Stimulated activated CD4-positive, alpha-beta T cell treated with anti-CD3 and anti-CD28 coated beads, Interleukin-12 subunit alpha, Interleukin-12 subunit beta, amount 100 ng/mL, for 24 hours (primary cell): ENCODE measurements at places on chromosomes 11 and 22.

- no peak for DNase-seq
These were observed 3.4 kb upstream of the KCTD17 start for GRCh38 chr22:37048133-37048532.

DNA sequence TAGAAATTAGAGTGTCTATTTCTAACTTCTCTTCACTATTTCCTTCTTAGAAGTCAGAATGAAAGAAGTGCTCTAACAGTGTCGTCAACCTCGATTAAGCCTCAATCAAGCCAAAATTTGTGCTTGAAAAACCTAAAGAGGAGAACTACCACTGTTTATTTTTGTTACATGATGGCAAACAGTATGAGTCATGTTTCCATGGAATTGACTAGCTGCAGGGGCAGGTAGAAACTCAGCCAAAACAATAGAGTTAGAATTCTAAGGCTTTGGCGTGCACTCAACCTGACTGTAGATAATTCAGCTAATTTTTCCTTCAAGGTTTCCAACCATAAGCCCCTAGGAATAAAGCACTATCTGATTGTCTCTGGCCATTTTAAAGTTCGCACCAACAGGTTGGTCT lies 415.9 kb downstream of the ETS1 start:
- DNase-seq, result no peak

GRCh38 chr11:116994195-116994594 lies 104.0 kb downstream of the SIK3 start:
- DNase-seq, result no peak

GRCh38 chr11:1122664-1123002 lies 35.1 kb upstream of the MUC5AC start:
- DNase-seq, result no peak

DNA sequence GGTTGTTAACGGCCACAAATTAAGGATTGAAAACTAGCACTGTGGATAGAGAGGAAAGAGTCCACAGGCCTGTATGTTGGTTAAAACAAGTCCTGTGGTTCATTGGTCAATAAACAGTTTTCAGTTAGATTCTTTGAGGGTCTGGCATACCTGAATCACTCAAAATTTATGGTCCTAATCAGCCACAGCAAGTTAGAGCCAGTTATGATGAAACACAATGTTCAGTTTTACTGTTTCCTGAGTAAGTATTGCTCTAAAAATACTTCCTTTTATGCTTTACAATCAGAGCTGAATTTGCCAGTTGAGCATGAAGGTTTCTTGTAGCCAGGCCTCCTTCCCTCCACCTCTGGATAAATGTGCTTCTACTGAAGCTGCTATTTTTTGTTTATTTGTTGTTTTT lies 12.9 kb upstream of the CAT start:
- DNase-seq, result no peak

- DNase-seq, result no peak
These were observed 41.3 kb downstream of the ABTB2 start for GRCh38 chr11:34316347-34317035.

DNA sequence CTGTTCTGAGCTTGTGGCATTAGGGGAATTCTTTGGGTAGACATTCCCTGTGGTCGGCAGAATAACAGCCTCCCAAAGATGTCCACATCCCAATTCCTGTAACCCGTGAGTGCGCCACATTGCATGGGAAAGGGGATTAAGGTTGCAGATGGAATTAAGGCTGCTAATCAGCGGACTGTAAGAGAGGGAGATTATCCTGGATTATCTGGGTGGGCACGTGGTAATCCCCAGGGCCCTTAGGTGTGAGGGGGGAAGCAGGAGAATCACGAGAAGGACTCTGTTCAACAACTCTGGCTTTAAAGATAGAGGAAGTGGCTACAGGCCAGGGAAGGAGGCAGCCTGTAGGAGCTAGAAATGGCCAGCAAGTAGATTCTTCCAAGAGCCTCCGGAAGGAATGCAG lies 16.0 kb downstream of the CACNG2 start:
- DNase-seq, result no peak
